SK-N-SH treated with all-trans-retinoic acid at 6 μM for 48 hours (cell line): ENCODE measurements at places on chromosomes 5 and 9.

- no peak for ATAC-seq
Measured at GRCh38 chr9:99680191-99680590, 141.5 kb upstream of the NR4A3 start.

GRCh38 chr9:131591845-131592208, 46.5 kb downstream of the PRRT1B start:
- ATAC-seq: no peak

DNA sequence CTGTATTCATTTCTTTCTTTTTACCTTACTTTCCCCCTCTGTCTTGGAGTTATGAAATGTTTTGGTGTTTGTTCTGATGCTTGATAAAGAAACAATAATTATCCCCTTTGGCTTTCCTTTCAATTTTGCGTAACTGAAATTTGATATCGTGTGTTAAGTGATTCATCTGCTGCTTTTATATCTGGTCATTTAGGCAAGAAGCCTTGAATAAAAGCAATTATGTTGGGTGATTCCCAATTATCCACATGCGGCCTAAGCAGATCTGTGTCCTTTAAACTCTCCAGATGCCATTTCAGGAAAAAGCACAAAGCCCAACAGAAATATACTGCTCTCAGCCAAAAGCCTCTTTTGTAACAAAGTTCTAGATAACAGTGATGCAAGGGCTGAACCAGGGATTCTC, 92.8 kb downstream of the TAF11L14 start:
- no peak for ATAC-seq

GRCh38 chr5:6812091-6812490, 98.9 kb downstream of the TENT4A start:
- no peak for ATAC-seq

- peak; percentile 76 for ATAC-seq
Measured at GRCh38 chr9:104872656-104873488, 55.1 kb downstream of the ABCA1 start.

DNA sequence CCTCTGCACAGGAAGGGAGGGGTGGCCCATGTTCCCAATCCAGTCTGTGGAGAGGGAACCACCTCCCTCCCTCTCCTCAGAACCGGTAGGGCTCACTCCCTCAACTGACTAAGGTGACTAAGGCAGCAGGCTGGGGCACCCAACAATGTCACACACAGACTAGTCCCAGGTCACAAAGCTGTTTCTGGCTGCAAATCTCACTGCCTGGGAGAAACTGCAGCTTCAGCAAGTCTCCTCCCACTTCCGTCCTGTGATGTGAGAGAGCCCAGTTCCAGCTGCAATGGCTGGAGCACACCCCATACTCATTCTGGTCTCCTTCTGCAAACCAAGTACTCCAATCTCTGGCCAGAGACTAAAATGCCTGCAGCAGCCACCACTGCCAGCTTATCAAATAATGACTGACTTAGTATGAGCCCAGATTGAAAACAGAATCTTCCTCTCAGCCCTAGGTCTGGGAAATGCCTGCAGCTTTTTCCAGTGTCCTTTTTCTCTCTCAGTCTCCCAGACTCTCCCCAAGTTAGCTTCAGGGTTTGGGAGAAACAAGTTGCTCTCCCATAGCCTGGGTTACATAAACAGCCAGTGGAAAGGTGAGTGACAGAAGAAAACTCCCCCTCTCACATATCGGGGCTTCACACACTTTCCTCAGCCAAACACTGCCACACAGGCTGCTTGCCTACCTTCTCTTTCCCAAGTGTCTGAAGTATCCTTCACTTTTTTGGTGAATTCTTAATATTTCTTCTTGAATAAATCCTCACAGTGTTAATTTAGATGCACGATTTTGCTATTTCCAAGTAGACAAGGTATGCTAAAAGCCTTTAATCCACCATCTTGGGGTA, 247.4 kb upstream of the RASA1 start:
- ATAC-seq: peak; percentile 92

DNA sequence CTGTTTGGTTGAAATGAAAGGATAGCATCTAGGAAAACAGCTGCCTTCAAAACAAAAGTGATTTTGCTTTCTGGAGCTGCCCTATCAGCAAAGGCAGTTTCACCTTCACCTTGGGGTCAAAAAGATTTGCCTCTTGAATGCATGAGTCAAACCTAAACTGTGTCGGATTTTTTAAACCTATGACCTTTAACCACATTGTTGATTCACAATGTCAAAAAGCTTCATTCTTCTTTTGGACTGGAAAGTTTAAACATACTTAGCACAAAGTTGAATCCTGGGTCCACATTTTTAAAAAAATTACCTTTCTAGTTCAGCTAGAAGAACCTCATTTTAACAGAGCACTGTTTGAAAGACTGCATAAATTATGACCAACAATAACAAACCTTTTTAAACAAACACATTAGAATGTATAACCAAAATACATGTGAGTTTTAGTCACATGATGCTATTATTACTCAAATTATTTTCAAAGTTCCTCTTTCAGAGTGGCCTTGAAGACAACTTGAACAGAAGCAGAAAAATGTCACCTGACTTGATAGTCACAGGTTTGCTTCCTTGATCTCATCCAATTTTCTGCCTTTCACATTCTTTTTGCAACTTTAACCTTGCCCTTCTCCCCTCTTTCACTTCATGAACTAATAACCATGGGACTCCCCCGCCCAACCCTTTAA, 109.7 kb upstream of the LHFPL2 start:
- ATAC-seq: no peak

- ATAC-seq: no peak
Measured at GRCh38 chr5:155700333-155700732, 626.6 kb upstream of the SGCD start.

- ATAC-seq: peak; percentile 63
Measured at GRCh38 chr9:136527721-136528710, 17.8 kb downstream of the NOTCH1 start.

DNA sequence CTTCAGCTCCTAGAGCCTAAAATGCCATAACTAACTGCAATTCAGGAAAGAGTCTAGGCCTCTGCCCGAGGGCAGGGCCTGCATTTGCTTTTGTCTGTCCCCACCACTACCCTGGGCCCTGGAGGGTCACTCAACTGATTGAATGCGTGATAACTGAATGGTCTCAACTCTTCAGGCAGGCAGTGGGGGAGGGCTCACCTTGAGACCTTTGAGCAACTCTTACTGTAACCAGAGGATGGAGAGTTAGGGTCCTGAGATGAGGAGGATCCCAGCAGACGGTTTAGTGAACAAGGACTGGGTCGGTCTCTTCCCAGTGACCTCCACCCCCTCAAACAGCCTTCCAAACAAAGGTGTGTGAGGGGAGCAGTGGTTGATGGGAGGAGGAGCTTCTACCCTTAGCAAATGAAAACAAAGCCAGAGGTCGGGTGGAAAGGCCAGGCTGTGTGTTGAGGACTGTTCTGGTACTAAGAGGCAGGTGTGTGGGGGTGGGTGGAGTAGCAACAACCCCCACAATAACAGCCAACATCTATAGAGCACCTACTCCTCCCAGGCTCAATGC, 59.4 kb downstream of the CXXC5 start:
- no peak for ATAC-seq

DNA sequence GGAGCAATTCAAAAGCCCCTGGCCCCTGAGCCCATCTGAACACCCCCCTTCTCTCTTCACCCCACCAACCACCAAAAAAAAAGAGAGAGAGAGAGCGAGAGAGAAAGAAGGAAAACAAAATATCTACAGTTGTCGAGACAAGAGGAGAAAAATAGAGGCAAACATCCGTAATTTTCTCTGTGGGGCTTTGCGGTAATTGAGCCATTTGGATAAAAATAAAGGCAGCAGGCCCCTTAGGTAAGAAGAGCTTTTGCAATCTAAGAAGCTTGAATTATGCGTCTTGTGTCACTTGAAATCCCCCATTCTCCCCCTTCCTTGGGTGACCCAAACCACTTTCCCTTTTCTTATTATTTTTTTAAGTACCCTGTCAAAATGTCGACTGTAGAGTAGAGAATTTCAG, 35.5 kb upstream of the FUBP3 start:
- ATAC-seq: no peak

DNA sequence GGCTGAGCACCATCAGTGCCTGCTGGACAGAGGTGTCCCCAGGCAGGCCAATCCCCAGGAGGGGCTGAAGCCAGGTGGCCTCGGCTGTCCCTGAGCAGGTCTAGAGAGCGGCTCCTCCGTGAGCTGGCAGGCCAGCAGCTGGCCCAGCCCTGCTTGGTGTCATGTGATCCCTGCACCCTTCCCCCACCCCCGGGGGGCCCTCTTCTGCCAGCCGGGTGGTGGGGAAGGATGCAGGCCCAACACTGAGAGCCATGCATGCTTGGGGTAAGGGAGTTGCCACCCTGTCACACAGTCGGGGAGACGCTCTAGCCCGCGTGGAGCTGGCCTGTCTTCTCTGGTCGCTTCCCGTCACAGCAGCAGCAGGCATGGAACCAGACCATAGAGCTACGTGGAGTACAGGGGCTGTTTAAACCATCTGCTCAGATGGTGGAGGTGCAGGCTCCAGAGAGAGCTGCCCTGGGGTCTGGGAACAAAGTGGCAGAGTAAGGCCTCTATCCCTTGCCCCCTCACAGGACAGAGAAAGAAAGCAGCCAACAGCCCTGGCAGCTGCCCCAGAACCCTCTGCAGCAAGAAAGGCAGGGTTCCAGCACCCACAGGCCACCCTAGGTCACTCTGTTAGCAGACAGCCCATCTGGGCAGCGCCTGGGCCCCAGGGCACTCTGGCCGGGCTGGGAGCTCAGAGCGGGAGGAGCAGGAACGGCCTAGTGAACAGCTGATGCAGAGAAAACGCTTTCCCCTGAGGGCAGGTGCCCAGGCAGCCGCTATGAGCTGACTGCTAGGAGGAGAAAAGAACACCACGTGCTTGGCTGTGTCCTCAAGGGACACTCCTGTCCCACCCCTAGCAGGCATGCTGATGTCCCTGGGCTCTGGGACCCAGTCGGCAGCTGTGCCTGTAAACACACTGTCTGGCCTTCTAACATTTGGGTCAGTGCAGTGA, 6.8 kb downstream of the RALGDS start:
- peak; percentile 36 for ATAC-seq

- no peak for ATAC-seq
Measured at GRCh38 chr9:27632254-27632653, 59.0 kb upstream of the C9orf72 start.

DNA sequence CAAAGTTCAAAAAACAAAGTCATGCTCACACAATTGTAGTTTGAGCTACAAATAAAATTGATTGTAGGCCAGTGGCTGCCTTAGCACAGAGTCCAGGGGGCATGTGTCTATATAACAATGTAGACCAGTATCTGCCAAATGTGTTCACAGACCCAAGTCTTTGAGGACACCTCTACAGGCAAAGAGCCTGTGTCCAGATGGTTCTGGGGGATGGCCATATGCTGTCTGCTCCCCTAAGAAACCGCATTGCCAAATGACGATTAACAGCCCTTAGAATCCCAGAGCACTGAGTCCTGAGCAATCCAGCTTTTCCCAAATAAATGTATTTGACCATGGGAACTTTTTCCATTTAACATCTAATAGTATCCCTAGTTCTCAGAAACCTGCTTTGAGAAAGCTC, 169.6 kb downstream of the ADCY2 start:
- no peak for ATAC-seq

- peak; percentile 36; the same call in 1 of the 3 replicates for ATAC-seq
Measured at GRCh38 chr5:90983711-90984124, 399.4 kb downstream of the ARRDC3 start.

GRCh38 chr9:124721109-124721906, 49.8 kb downstream of the NR6A1 start:
- ATAC-seq: peak; percentile 85

- no peak for ATAC-seq
Measured at GRCh38 chr5:170584450-170585058, 80.7 kb downstream of the KCNIP1 start.

DNA sequence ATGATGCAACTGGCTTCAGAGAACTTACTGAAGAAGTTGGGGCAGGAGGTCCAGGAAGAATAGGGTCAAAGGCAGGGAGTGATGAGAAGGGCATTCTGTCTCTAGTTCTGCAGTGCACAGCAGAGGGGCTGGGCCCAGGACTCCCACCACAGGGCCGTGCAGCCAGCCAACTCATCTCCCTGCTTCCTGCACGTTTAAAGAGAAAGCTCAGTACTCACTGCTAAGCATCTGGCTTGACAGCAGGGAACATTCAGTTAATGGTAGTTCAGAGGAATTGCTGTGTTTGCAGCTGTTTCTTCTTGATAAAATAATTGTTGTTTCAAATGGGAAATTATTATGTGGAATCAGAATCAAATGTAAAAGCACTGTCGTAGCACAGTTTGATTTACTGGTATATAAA, 25.6 kb upstream of the SCAMP1 start:
- no peak for ATAC-seq

- ATAC-seq: peak; percentile 67; the same call in 2 of the 3 replicates
Measured at GRCh38 chr9:22452415-22453010, 5.9 kb downstream of the DMRTA1 start.

- no peak for ATAC-seq
Measured at GRCh38 chr5:39711821-39712220, 287.0 kb upstream of the DAB2 start.
